CD4-positive, CD25-positive, alpha-beta regulatory T cell (primary cell): ENCODE measurements at places on chromosomes 13 and 19.

- no peak for DNase-seq
Measured at GRCh38 chr19:41577833-41578232, 1.9 kb downstream of the CEACAM21 start.

DNA sequence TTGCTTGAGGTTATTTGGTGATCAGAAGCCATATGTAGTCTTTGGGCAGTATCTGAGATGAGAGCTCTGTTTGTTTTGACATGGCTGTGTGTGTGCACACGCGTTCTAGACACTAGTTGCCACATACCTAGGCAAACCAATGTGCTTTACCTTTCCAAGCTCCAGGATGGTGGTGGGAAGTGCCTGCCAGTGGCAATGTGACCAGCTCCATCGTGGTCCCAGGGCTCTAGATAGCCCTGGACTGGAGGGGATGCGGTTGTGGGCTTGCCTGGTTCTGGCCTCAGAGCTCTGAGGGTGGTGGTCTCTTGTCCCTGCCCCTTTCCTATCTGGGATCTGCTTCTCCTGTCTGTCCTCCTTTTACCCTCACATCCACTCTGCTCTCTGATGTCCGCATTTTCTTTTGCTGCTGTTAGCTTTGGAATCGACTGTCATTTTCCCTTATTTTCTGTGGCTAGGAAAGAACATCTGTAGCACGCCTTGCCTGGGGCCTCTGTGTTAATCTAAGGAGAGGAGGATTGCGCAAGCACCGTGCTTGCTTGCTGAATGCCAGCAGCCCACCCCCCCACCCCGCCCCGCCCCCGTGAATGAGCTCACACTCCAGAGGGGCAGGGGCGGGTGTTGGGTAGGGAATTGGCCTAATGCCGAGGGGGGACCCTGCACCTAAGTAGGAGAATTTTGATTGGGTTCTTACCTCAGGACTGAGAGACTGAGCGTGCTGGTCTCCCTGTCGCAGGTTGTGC is 89.5 kb downstream of the ARHGEF7 start:
- DNase-seq: no peak

DNA sequence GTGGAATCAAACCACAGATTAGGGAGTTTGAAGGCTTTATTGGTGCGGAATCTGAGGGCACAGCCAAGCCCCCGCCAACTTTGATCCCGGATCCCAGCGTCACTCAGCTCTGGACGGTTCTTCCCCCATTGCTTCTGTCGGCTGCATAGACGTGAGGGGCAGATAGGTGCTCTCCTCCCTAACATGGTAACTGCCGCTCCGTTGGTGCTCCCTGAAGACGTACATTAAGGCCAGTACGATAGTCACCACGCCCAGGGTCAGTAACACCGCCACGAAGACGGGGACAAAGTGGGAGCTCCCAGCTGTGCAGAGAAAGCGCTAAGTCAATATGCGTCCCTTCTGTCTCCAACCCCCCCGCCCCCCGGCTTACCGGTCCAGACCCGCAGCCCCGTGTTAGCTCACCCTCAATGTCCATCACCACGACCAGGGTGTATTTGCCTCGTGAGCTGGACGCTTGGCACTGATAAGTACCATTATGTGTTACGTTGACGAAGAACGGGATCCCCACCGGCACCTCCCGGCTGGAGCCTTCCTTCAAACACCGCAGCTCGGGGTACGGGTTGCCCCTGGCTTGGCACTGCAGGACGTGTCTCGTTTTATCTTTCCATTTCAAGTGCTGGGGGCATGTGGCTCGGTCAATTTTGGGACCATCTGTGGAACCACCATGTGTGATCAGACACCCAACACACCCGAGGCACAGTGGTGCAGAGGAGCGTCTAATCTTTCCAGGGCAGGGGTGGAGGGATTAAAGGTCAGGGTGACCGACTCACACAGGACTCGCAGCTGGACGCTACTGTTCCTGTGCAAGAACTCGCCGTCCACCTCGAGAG is 644 bp upstream of the RAVER1 start:
- DNase-seq: no peak

GRCh38 chr19:10513223-10513622 is 4.0 kb downstream of the S1PR5 start:
- no peak for DNase-seq

DNA sequence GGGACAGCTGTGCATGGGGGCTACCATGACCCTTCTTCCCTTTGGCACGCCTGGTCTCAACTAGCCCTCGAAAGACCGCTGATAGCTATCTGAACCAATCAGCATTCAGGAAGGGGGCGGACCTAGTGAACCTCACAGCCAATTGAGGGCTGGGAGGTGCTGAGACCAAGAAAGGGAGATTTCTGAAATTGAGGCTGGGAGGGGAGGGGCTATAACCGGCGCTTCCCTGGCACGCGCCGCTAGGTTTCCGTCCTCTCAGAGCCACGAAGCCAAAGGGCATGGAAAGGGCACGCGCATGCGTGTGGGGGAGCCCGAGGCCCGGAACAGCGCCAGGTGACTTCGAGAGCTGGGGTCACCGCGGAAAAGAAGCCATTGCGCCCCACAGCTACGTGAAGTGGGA is 4.2 kb upstream of the PAFAH1B3 start:
- DNase-seq: no peak

DNA sequence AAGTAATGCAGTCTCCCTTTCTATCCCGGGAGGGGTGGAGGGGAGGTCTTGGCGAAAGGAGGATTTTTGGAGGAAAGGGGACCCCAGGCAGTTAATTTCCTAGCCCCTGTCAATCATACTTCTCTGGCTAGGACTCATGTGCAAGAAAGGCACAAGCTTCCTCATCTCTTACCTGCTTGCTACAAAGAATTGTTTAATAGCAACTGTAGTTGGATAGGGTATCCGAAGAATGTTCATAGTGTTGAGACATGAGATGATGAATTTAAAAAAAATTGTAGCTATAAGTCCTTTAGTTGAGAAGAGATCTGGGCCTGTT is 525 bp downstream of the BORA start:
- DNase-seq: peak; percentile 7

- DNase-seq: no peak
Measured at GRCh38 chr13:29969286-29969685, 118.9 kb upstream of the UBL3 start.

DNA sequence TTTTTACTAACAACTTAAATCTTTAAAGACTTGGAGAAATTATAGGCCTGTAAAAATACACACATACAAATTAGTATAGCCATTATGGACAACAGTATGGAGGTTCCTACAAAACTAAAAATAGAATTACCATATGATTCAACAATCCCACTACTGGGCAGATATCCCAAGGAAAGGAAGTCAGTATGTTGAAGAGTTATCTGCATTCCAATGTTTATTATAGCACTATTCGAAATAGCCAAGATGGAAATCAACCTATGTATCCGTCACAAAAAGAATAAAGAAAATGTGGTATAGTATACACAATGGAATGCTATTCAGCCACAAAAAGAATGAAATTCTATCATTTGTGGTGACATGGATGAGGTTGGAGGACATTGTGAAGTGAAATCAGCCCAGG is 37.2 kb downstream of the SLITRK1 start:
- DNase-seq: no peak

- no peak for DNase-seq
Measured at GRCh38 chr13:44819772-44820171, 169.5 kb downstream of the NUFIP1 start.

- DNase-seq: no peak
Measured at GRCh38 chr13:113968463-113969310, 5.2 kb downstream of the C13orf46 start.
